Cortex of kidney (tissue), 1 donor: ENCODE measurements at places on chromosomes 12 and 14.

GRCh38 chr14:71701990-71702389 lies 230.2 kb upstream of the RGS6 start:
- DNase-seq, result no peak

GRCh38 chr14:83291714-83292113 lies 1758.1 kb upstream of the SEL1L start:
- DNase-seq, result no peak

DNA sequence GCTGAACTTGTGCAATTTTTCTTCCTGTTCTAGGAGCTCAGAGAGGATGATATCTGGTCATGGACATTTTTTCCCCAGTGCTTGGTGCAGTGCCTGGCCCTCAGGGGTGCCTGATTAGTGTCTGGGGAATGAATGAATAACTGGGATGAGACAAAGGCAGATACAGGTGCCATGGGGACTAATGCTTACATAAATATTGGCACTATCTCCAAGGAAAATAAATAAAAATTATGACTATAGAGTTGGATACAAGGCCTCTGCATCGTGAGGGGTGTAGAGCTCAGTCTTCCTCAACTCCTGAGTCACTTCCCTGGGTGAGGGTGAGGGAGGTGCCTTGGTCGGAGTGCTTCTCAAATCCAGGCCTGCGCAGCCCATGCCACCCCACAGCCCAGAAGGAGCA lies 188.6 kb downstream of the KCNA5 start:
- no peak for DNase-seq

DNA sequence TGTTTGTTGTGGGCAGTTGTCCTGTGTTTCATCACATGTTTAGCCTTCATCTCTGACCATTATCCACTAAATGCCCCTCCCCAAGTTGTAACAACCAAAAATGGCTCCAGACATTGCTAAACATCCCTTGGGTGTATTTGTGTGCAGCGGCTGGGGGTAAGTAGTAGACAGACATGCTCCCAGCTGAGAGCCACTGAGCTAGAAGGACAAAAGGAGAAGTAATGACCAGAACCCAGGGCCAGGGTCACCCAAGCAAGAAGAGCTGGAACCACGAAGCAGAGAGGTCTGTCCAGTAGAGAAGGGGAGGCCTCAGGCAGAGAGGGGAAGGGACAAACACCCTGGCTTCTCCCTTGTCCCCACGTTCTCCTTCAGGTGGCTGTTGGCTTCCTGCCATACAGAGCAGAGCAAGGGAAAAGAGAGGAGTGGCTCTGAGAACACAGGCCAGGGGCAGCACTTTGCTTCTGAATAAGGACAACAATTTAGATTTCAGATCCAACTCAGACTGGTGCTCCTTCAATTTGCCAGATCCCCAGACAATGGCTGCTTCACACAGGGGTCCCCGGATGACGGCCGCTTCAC lies 55.2 kb downstream of the NDUFA12 start:
- DNase-seq, result no peak

- DNase-seq, result no peak
Measured at GRCh38 chr12:62484233-62484632, 17.6 kb downstream of the MON2 start.

DNA sequence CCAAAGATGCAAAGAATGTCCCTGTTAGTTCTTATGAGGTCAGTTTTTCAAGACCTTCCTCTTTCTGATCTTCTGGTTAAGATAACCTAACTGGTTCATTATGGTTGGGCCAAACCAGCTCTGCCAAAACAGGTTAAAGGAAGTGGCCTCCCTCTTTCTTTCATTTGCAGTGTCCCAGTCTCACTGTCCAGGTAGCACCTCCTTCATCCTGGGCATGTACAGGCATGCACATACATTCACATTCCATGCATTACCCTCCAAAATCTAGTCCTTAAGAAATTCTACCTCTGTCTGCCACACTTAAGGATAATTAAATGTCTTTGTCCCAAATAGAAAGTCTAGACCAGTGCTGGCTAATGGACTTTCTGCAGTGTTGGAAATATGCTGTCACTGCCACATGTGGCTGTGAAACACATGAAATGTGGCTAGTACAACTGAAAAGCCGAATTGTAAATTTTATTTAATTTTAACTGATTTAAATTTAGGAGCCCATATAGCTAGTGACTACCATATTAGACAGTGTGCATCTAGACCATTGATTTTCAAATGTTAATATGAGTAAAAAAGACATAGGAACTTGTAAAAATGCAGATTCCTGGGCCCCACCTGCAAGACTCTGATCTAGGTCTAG lies 169.3 kb downstream of the PCNX1 start:
- DNase-seq, result no peak

- DNase-seq, result no peak
Measured at GRCh38 chr14:80577599-80577998, 363.9 kb downstream of the CEP128 start.
